Stimulated activated CD4-positive, alpha-beta T cell treated with anti-CD3 and anti-CD28 coated beads, TNF-alpha, amount 100 ng/mL, for 1 hour (primary cell): ENCODE measurements at places on chromosomes 13 and 19.

DNA sequence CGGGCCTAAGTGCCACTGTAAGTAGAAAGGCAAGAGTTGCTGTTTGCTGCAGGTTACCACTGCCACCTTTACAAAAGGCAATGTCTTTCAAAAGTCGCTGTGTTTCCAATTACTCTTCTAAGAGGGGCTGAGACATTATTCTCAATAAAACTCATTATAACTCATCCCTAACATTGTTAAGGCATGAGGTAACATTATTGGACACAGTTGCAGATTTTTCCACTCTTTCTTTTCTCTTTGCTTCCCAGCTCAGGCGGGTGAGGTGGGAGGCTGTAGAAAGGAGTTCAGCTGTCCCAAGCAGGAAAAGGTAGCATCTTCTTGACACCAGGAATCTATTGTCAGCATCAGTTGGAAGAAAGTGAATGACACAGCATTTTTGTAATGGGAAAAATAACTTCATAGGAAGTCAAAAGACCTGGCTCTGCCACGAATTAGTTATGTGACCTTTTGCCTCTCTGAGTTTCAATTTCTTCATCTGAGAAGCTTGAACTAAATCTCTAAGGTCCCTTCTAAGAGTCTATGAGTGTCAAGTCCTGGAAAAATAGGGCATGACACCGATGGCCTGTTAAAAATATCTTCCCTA lies 2.1 kb upstream of the UBL3 start:
- no peak for DNase-seq

DNA sequence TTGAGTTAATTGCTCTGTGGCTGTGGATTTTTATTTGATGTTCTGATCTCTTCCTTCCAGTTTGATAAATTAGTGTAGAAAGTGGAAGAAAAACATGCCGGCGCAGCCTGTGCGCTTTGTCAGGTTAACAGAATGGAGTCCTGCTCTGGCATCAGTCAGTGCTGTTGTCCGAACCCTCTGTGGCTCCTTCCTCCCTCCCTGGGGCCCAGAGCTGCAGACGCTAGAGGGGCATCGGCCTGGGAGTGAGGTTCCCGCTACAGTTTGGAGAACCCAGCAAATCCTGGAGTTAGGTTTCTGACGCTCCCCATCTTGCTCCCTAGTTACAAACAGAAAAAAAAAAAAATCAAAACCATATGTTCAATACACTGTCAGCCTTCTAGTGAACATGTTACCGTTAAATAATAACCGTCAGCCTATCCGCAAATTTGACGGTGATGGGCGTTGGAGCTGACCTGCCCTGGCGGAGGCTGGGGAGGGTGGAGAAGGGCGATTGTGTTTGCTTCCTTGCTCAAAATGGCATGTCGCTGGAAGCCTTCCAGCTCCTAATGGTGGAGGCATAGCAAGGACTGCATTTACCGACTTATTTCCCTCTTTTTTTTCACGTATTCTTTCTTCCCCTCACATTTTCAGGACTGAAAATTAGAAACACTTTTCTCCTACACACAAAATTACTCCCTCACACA lies 13.6 kb downstream of the MBNL2 start:
- DNase-seq, result no peak

DNA sequence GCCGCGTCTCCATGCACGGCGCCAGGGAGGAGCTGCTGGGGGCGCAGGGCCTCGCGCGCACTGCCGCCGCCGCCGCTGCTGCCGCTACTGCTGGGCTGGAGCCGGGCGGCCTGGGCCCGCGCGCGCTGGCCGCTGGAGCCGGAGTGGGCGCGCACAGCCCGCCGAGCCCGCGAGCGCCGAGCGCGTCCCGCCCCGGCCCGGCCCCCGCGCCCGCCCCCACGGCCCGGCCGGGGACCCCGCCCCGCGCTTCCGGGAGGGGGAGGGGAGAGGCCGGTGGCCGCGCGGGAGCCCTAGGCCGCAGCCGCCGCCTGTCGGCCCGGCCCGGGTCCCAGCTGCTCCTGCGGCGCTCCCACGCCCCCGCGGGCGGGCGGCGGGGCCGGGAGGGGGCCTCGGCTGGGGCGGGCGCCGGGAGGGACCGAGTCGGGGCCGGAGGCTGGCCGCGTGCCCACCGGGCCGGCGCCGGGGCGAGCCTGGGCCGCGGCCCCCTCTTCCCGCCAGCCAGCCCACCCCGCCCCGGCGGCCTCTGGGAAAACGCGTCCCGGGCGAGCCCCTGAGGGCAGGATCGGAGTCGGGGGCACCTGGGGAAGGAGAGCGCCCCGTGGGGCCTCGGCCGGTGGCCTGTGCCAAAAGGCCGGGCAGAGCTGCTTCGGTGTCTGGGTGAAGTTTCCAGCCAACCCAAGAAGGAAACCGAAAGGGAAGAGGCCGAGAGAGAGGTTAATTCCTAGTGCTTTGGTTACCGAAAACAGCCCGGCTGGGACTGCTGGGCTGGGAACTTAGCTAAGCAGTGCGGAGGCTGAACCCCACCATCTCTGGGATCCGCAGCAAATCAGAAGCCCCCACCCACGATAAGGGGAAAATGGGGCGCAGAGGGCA lies at the start of gene STK24:
Gene STK24, minus strand, starts transcription at position 145 of the 873 bp plus-strand sequence. CDS start 321 bp downstream, outside the sequence.
- no peak for DNase-seq

GRCh38 chr13:114130837-114131582 lies 1.4 kb downstream of the RASA3 start:
- no peak for DNase-seq

- DNase-seq, result no peak
Observed at GRCh38 chr19:42989851-42990250, 36.4 kb downstream of the PSG11 start.

- DNase-seq, result peak; percentile 10
Observed at GRCh38 chr13:24618011-24618955, 61.9 kb upstream of the ATP12A start.
